Activated CD8-positive, alpha-beta memory T cell treated with anti-CD3 and anti-CD28 coated beads for 1 hour (primary cell): ENCODE measurements at places on chromosomes 3 and 15.

GRCh38 chr15:74159773-74160172, 13.7 kb upstream of the ISLR start:
- DNase-seq: no peak

DNA sequence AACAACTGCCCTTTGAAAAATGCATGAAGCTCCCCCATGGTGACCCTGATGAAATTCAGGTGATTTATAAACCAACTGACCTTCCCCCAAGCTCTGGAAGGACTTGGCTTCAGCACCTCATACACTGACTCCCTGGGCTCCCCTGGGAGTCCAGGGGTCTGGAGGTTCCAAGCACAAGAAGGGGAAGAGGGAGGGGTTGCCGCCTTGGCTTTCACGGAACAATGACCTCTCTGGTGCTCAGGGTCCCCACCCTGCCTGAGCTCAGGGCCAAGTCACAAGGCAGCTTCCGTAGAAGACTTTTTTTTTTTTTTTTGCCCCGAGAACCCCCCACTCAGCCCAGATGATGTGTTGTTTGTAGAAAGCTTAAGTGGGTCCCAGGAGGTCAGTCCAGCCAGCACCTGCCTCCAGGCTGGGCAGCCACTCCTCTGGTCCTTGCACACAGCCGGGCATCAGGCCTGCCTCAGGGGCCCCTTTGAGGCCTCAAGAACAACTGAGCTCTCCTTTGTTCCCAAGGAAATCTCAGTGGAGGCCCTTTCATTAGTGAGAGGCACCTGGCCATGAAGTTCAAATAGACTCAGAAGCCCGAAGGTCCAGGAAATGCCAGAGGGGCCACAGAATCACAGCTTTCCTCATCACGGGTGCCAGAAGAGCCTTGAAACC, 14.0 kb upstream of the ALAS1 start:
- DNase-seq: no peak

DNA sequence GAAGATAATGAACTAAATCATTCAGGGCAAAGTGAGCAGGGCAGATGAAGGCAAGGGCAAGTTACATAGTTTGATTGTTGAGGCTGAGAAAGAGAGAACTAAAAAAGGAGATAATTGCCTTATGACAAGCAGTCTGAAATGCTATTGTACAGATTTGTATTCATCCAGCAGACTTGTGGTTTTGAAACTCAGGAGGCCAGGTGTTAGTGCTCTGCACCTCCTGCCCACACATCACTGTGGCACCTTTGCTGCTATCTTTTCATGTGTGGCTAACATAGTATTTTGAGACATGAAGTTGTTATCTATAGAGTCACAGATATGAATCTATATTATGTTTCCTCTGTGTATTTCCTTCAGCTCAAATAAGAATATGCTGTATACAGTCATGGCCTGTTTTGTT, 24.3 kb upstream of the SUCLG2 start:
- DNase-seq: no peak

- DNase-seq: no peak
Measured at GRCh38 chr3:128315313-128315712, 151.4 kb downstream of the DNAJB8 start.

DNA sequence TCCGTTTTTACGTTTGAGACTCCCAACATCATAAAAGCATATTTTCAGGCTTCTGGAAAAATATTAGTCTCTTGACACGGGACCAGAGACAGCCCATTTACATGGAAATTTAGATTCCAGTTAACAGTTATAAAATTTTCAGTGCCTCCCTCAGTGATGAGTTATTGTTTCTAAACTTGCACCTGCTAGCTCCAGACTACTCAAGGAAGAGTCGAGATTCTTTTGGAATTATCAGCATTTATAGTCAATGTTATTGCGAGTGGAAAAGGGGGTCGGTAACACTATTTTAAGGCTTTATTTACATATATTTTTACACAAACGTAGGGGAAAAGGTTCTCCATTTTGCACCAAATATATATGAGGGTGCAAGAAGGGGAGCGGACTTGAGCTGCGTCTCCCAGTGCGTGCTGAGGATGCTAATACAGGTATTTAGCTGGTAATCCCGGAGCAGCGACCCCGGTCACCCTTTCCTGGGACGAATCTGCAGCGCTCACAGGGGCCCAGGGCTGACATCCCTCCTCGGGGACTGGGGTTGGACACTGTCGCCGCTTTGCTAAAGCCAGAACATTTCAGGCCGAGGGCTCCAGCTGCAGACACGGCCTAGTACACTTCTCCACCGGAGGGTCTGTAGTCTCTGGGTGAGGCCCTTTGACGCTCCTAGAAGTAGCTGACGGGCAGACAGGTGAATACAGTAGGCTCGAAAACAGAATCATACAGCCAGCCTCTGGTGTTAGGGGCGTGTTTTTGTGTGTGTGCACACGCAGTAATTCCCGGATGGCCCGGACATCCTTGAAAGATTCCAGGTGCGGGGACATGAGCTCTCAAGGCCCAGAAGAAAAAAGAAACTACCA, 729 bp upstream of the ZBTB11 start:
- DNase-seq: no peak

- DNase-seq: no peak
Measured at GRCh38 chr3:135041601-135042000, 246.5 kb downstream of the EPHB1 start.

DNA sequence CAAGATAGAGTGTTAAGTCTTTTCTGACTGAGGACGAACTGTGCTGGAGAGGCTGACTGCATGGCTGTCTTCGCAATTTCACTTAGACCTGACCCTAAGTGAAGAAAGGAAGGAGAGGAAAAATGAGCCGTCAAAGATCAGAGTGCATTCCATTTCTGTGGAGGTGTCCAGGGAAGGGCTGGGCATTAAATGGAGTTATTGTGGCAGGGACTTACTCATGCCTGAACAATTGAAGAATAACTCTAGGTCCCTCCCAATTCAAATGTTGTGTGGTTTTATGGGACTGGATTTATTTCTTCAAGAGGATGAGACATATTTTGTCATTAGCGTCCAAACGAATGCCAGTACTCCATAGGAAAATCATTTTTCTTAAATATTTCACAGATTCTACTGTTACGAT, 187.3 kb upstream of the CFAP20DC start:
- no peak for DNase-seq

DNA sequence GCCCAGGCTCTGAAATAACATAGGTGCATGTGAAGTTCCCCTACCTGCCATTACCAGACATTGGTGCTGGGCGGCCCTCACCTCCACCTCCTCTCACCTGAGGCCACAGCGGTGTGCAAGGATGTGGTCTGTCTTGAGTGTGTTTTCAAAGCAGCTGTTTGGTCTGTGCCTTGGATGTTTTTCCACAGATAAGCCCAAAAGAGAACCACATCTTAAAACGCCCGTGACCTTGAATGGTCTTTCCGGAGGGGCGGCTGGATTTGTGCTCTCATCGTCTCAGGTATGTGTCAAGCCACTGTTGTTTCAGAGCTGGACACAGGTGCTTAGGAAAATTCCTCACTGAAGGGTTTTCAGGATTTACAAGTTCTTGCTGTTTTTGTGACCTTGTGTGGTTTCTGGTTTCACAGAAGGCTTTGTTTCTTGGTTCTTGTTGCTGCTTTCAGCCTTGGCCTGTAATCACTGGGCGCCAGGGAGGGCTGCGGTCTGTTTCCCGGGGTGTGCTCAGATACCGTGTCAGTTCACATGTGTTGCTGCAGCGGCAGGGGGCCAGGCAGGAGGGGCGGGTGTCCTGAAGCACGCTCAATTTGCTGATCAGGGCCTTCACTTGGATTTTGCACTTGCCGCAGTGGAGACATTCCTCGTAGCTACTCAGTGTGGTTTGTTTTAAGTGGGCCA, 128.4 kb downstream of the IGF1R start:
- no peak for DNase-seq

GRCh38 chr15:76150513-76150912, 90.7 kb downstream of the TMEM266 start:
- no peak for DNase-seq

DNA sequence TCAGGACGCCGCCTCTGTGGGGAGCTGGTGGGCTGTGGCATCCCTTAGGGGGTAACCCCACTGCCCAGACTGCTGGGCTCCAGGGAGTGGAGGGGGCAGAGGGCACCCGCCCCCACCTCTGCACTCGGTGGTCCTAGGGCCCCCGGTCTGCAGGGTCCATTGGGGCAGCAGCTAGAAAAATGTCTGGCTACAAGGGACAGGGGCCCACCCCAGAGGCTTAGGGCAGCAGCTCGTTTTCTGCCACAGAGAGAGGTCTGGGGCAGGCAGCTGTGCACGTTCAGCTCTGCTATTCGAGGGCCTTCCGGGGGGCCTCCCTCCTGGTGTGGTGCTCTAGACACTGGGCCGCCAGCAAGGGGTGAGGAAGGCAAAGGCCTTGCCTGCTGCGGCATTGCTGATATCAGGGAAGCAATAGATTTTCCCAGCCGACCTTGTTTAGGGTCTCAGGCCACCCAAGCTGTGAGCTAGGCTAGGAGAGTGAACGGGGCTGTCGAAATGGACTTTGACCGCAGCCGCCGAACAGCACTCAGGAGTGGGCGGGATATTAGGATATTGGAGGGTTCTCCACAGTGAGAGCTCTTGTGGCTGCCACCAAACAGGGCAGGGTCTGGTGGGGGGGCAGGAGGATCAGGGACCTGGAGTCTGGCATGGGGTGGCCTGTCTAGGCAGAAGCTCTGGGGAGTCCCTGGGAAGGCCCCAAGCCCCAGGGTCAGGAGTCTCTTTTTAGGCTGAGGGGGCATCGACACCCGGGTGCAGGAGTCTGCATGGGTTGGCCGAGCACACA, 61.4 kb upstream of the KLF13 start:
- DNase-seq: no peak

- DNase-seq: no peak
Measured at GRCh38 chr15:41780266-41780665, 6.0 kb downstream of the MAPKBP1 start.

GRCh38 chr15:29140475-29141307, 128.9 kb downstream of the NSMCE3 start:
- no peak for DNase-seq

DNA sequence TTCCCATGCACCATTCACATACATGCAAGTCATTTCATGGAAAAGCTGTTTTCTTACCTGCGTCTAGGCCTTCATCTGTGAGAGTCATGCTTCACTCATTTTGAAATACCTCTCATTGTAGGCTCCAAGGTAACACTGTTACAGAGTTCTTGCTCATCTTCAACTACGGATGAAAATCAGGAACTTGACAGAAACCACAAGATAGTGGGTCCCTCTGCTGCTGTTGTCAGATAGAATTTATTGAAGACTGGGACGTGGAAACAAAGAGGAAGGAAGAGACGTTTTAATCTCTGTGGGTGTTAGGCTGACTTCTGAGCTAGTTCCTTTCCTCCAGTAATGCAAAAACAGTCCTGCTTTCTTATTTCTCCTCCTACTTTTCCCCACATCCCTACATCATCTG, at the start of gene P2RY14:
Gene P2RY14, minus strand, starts transcription at position 313 of the 400 bp plus-strand sequence. CDS start 64,226 bp downstream, outside the sequence.
- no peak for DNase-seq

DNA sequence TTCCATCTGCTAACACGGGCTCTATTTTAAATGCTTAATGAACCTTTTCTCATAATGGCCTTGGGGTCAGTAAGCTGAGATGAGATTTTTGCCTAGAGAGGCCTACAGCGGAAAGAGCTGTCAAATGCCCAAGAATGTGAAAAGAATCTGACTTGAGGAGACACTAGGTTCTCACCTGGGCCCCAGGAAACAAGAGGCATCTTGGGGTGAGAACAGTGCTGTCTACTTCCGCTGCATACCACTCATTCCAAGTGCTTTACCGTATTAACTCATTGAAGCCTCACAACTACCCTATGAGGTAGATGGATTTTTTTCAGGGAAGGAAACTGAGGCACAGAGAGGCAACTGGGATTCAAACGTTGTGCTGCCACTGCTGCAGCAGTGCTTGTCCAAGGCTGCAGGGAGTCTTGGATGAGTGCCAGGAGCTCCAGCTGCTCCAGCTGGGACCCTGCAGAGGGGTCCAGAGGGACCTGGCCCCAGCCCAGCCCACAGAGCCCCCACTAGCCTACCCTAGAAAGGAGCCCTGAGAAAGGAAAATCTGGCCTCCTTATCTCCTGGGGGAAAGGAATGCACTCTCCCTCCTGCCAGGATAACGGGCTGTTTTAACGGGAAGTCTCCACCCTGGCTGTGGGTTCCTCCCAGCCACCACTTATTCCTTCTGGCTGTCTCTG, 68.4 kb downstream of the SLC12A8 start:
- DNase-seq: no peak

DNA sequence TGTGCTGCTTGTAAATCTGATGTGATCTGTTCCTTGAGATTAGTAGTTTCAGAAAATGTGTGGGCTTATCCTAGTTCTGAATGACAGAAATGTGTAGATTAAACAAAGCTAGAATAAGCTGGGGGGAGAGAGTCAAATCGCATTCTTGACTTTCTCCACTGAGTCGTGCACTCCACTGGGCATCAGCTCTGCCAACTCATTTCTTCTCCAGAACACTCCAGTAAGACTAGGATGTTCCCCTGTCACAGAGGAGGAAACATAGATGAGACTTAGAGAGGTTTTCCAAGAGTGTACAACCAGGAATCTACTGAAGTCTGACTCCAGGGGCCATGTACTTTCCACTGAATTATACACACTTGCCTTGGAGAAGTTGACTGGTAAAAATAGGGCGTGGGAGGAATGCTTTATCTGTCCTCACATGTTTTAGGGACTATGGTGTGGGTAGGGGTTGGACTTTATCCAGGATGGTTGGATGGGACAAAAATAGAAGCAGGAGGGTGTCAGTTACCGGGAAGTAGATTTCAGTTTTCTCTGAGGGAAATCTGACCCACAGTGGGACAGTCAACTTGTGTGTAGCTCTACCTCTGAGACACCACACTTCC, 298.2 kb downstream of the UBE2E2 start:
- DNase-seq: no peak

GRCh38 chr15:70643106-70643782, 120.1 kb downstream of the UACA start:
- DNase-seq: no peak

DNA sequence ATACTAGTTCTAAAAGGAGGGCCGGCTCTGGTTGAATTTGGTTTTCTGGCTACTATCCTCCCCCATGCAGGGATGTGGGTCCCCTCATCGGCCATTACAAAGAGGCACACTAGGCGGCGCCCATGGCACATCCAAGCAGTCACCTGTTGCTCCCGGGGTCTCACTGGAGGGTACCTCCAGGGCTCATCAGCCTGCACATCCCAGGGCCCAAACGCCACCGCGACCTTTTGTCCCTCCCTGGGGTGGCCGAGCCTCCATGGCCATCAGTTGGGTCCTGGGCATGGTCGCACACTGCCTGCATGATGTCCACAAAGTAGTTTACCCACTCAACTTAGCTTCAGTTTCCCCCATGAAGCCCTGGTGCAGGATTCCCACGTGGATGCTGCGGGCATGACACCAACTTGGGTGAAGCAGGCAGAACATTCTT, 28.3 kb downstream of the IDH3A start:
- DNase-seq: no peak

- no peak for DNase-seq
Measured at GRCh38 chr3:24242012-24242698, 252.5 kb downstream of the THRB start.

- no peak for DNase-seq
Measured at GRCh38 chr15:52532427-52532826, 3.7 kb upstream of the MYO5A start.

- DNase-seq: no peak
Measured at GRCh38 chr3:193732391-193732790, 139.4 kb downstream of the OPA1 start.

DNA sequence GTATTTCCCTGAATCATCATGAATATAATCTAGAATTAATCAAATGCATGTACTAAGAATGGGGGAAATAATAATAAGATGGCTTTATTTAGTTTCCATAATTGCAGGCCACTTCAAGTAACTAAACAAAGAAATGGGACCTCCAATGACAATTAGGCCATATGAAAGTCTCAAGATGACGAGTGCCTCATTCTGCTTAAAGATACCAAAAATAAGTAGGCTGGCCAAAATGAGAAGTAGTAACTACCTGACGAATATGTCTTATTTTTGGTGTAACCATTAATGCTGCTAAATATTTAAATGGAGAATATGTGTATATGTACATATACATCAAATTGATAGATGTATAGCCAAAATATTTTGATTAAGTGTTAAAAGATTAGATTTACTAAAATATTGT, 932.6 kb downstream of the EPHA3 start:
- DNase-seq: no peak
